HFF-Myc (cell line): ENCODE measurements at places on chromosomes 7 and 10.

DNA sequence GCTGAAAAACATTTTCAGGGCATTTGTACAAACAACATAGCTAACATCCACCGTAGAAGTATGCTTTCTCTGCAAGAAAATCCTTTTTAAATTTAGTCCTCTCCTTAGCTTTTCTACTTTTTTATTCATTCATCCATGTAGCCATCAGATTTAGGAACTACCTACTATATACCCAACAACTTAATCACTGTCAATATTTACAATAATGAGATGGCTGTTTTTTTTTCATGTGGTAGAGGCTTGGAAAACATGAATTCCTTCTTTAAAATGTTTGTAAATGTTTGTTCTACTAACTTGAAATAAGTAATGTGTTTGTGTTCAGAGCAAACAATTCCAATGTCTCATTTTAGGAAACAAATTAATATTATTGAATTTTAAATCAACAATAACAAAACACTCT, 78.2 kb upstream of the CAV2 start:
- DNase-seq, result no peak

GRCh38 chr7:99000904-99001465, 122.7 kb downstream of the TRRAP start:
- DNase-seq, result no peak

DNA sequence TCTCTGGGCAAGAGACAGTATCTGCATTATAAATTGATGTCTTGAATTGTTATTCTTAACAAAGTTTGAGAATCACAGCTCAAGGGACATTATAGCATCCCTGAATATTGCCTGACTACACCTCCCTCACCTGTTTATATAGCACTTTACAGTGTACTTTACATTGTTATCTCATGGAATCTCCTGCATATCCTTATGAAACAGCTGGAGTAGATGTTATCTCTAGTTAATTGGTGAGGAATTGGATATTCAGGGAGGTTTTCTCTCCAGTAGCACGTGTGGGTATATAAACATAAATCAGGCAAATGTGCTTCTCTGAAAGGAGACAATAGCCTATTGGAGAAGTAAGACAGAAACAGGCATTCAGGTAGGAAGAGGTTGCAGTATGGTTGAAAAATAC, 117.2 kb downstream of the SRI start:
- no peak for DNase-seq

DNA sequence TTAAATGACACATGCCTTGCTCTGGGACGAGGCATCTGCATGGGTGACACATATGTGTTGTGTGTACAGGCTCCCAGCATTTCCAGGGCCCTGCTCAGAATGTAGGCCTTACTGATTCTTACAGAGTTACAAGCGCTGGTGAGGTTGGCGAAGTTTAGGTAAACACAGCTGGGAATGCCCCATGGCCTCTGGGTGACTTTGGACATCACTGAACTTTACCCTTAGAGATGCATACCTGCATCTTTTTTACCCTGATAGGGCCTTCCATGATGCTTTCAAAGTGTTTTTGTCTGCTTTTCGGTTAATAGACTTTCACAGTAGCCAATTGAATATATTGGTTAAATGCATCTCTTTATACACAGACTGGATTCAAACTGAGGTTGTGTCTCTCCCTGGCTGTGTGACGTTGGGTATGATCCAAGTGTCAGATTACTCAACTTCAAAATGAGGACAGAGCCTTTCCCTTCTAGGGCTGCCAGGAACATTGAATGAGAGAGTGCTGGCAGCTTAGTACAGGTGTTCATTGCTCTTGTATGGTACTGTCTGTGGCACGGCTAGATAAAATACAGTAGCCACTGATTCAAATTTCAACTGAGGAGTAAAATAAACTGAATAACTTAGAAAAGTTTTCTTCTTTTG, 29.5 kb downstream of the EGFR start:
- no peak for DNase-seq

- DNase-seq, result no peak
These were observed 48.9 kb downstream of the SNX10 start for GRCh38 chr7:26340476-26341018.

DNA sequence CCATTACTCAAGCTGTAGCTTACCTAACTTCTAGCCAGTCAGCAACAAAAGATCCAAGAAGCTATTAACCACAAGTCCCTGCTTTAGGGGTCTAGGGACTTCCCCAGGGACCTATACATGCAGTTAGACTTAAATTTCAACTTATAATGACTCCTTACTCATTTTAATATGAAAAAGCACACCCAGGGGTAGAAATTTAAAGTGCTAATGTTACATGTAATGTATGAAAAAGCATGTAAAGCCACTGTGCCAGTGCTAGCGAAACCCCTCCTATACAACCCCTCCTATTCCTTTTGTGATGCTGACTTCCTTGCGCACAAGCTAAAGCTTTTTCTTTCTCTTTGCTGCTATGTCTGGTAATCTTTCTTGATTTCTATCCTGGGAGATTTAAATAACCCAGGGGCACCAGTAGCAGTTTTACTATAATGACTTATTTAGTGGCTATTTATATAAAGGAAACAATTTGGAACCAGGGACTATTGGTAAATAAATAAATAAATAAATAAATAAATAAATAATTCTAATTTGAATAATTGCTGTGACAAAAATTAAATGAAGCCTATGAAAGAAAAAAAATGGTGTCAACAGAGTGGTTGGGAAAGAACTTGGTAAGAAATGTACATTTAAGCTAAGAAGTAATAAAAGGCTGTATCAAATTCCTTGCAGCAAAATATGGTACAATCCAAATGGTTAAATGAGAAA, 110.5 kb upstream of the MAGI2 start:
- DNase-seq, result no peak

DNA sequence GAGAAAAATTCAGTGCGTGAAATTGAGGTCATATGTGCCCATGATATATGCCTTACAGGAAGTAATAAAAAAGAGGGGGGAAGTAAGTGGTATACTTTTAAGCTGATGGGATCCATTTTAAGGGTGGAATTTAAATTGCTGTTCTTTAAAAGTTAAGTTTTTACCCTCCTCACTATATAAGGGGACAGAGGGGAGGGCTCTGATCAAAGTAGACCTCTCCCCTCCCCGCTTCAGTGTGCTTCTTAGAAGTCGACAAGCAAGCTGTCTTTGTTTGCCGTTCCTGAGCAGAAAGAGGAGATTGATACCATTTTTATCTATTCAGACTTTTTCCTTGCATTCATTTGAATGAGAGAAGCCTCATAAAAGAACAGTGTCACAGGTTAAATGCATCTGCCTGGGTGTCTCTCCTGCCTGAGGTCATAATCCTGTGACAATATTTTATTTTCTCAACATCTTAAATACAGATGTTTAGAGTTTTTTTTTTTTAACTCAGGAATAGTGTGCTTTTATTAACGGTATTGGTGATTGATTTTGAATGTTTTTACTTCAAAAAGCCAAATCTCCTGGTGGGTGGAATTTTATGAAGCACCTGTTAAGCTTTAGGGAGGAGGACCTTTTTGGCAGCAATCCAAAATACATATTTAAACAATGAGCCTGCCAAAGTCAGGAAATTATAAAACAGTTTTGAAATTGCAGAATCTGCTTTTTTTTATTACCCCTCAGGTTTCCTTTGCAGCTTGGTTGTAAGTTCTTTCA, 141.7 kb downstream of the KAT6B start:
- DNase-seq, result no peak

DNA sequence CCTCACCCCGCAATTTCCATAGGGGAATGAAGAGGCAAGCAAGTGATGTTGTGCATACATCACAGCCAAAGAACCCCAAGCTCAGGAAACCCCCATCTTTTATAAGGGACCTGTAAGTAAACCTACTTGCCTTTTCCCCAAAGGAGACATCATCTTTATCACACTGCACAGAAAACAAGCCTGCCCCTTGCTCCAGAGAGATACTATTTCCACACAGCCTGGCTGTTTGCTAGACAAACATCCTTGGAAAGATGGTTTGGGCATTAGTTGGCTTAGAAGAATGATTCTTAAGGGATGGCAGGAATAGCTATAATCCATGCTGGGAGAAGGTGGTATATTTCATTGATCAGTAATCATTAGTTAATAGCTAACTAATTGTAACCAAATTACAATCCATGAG, 123.7 kb upstream of the SEC61G start:
- DNase-seq, result no peak

DNA sequence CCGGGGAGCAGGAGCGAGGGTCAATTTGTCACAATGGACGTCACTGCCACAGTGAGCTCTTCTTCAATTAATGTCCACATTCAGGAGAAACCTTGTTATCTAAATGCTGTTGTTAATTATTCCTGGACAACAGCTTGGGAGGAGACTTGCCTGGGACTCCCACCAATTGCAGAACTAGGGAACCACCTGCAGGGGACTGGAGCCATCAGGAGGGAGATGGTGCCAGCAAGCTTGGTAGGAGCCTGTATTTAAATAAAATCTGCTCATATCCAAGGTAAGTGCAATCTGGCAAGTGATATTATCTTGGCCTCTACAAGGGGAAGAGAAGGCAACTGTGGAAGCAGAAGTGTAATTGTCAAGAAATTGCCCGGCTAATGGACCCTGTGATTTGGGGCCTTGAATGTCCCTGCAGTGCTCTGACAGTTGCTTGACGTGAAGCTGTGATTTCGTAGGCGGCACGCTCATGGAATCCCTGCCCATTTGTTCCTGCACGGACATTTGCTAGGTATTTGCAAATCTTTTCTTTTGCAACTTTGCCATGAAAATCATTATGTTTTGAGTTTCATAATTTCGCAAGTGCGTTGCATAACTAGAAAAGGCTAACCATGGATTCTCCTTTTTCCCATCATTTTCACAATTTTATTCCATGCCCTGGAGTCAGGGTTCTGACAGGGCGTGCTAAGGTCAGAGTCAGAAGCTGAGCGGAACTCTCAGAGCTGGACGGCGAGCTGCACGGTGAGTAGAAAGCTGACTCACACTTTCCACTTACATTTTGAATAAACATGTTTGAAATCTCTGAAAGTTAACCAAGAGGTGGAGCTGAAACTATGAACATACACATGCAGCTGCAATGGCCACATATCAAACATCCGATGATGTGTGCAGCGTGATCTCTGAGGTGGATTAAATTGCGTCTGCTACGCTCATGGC, 84.9 kb upstream of the TCERG1L start:
- no peak for DNase-seq

DNA sequence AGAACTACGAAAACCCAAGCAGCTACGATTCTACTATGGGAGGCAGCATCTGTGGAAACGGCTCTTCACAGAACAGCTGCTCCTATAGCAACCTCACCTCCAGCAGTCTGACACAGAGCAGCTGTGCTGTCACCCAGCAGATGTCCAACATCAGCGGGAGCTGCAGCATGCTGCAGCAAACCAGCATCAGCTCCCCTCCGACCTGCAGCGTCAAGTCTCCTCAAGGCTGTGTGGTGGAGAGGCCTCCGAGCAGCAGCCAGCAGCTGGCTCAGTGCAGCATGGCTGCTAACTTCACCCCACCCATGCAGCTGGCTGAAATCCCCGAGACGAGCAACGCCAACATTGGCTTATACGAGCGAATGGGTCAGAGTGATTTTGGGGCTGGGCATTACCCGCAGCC, 81.6 kb upstream of the SAMD8 start:
- no peak for DNase-seq

DNA sequence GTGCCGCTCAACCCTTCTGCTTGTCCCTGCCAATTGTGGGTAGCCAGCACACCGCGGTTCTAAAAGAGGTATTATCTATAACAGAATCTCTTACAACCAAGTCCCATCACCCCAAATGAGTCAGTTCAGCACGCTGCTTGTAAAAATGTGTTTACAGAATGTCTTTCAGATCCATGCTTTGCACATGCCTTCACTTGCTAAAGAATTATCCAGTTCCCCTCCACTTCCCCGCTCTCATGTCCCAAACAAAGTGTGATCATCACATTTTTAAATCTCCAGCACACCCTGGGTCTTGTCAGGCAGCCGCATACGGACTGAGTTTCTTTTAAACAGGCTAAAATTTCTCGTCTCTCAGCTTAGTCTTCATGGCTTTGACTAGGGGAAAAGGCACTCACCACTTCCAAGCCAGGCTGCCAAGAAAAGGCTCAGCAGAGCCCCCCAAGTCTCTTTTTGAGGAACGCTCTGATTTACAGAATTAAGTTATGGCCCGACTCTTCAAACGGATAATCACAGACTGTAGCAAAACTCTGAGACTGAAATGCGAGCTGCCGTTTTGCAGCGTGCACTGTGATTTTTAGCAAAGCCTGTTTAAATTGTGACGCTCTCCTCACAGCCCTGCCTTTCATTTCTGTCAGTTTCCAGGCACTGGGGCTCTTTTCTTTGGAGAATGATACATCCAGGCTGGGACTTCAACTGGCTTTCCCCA, 29.8 kb upstream of the FGFR2 start:
- DNase-seq, result peak; percentile 4

GRCh38 chr7:14846405-14846804, 56.1 kb downstream of the DGKB start:
- no peak for DNase-seq

- no peak for DNase-seq
These were observed 7.8 kb downstream of the ADAM12 start for GRCh38 chr10:126380352-126381076.

- no peak for DNase-seq
These were observed 8.9 kb downstream of the SFTPD start for GRCh38 chr10:79939969-79940368.

GRCh38 chr7:138886501-138886917, 88.5 kb upstream of the ATP6V0A4 start:
- DNase-seq, result peak; percentile 67

- DNase-seq, result no peak
These were observed 734.7 kb downstream of the KCNMA1 start for GRCh38 chr10:76902949-76903348.

- DNase-seq, result peak; percentile 16
These were observed 52.7 kb downstream of the HIPK2 start for GRCh38 chr7:139725077-139725476.

DNA sequence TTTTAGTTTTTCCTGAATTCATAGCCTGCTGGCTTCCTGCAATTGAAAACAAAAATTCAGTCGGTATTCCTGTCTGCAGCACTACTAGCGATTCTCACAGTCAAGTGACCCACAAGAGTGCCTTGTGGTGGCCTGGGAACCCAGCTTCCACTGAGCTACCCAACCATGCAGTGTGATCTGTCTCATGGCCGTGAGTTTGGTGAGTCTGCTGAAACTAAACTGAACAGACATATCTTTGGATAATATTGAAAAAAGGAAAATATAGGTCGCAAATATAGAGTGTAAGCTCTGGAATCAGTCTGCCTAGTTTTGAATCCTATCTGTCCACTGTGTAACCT, 18.1 kb downstream of the ZNF786 start:
- no peak for DNase-seq

- DNase-seq, result no peak
These were observed 69.3 kb downstream of the AVL9 start for GRCh38 chr7:32564542-32564941.

GRCh38 chr10:6757158-6757557, 177.1 kb upstream of the PRKCQ start:
- no peak for DNase-seq

- DNase-seq, result peak; percentile 66
These were observed at the start of gene ZNF789 for GRCh38 chr7:99472561-99473314. ZNF789 (plus strand) TSS chr7:99472890; CDS start chr7:99476457, 3,567 bp downstream.

GRCh38 chr7:101678658-101679057, 49.6 kb upstream of the MYL10 start:
- no peak for DNase-seq
